Small intestine (tissue), 16 donors: ENCODE measurements at places on chromosomes 5 and 9.

DNA sequence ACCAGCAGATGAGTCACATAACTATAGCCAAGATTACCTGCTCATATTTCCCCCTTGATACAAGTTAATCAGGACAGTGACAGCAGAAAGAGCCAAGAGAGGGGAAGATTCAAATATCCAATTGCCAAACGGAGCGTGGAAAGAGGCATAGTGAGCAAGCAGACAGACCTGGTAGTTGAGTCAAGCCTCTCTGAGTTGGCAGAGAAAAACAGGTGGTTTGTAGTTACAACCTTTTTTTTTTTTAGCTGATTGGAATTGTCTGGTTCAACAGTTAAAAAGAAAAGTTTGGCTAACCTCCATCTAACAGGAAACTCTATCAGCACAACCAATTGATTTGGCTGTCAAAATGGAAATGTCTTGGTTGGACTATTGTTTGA lies 272.1 kb downstream of the TLE1 start:
- no peaks in the 10 kb centered on the region for H3K27me3 ChIP-seq
- H3K36me3 ChIP-seq = no peaks in the 10 kb centered on the region
- H3K27ac ChIP-seq = no peak overlapping the region
- no peak overlapping the region for H3K4me3 ChIP-seq

DNA sequence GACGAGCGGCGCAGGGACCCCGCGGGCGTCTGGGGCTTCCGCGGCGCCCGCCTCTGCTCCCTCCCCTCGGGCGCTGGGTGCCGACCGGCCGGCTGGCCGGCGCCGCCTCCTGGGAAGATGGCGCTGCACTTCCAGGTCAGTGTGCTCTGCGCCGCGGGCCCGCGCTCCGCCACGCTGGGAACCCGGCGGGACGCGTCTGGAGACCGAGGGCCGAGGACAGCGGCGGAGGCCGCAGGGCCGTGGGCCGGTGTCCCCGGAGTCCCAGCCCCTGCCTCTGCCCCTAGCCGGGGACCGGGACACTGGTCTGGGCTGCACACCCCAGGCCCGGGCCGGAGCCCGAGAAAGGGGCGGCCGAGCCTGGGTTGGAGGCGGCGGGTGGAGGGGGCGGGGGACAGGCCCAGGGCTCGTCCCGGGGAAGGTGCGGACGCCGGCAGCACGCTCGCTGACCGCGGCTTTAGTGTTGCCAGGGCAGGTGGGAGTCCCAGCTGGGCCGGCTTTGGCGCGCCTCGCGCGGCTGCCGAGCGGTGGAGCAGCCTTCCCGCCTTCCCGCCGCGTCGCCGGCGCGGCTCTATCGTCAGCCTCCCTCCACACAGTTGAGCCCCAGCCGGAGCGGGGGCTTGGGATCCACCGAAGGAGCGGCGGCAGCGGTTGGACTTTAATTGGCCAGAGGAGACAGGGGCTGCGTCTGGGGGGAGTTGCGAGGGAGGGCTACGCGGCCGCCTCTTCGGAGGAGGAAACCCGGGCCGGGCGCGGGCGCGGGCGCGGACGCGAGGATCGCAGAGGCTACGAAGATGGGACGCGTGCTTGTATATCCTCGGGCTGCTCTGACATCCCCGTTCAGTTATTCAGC lies at the start of gene RANBP17:
TSS of gene RANBP17 (plus strand) at position 102 of the 850 bp plus-strand sequence.
- H3K27ac ChIP-seq = no peak within 1 kb of the TSS
- no peaks in the 10 kb centered on the region for H3K4me1 ChIP-seq
- peak within 1 kb of the TSS; percentile 60 for H3K4me3 ChIP-seq
- H3K36me3 ChIP-seq = no peaks in the 10 kb centered on the region

GRCh38 chr9:133954862-133955529 lies 37.1 kb downstream of the VAV2 start:
- no peaks in the 10 kb centered on the region for H3K4me1 ChIP-seq
- no peaks in the 10 kb centered on the region for H3K27me3 ChIP-seq
- no peak for DNase-seq

DNA sequence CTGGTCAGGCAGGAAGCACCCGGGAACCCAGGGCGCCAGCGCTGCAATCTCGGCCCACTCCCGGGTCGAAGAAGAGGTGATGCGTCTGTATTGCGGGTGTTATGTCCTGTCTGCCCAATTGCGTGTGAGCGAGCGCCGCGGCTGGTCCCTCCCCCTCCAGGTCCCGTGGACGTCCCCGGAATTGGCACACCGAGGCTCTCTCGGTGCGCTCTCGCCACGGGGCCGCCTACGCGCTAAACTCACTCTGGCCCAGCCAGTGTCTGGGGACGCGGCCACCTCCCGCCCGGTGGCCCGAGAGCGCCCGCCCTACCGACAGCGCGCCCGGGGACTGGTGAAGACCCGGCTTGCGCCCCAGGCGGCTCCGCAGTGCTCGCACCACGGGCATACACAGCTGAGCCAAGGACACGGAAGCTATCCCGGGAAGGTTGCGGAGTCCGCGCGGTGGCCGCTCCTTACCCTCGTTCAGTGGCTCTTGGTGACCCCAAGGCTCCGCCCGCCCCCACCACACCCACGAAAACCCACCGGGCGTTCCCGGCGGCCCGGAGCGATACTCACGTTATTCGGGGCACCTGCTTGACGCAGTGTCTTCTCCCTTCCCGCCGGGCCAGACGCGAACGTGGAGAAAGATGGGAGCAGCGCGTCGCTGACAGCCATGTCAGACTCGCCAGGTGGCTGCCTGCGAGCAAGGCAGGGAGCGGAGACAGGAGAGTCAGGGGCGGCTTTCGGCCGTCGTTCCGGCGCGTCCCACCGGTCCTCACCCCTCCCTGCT lies 1.0 kb downstream of the KLF4 start:
- peaks cover 25% of the 10 kb centered on the region for H3K4me1 ChIP-seq
- H3K4me3 ChIP-seq = peak overlapping the region; percentile 76
- peak overlapping the region; percentile 93 for H3K27ac ChIP-seq
- peaks cover 45% of the 10 kb centered on the region for H3K27me3 ChIP-seq
